ENCODE measurements at places on chromosomes 2 and 18. TPM values are rescaled to one million over a fixed set of nuclear protein-coding genes. Genes with fewer than 3 reads are reported as not detected.

- DNase-seq, result no peak
These were observed 557.2 kb downstream of the ERBB4 start for GRCh38 chr2:211981451-211981850.

The UNC80 gene
- polyA plus RNA-seq, result 0.03 TPM

The IL1R2 gene
- polyA plus RNA-seq, result not detected

The ADD2 gene
- polyA plus RNA-seq, result 34.6 TPM

DNA sequence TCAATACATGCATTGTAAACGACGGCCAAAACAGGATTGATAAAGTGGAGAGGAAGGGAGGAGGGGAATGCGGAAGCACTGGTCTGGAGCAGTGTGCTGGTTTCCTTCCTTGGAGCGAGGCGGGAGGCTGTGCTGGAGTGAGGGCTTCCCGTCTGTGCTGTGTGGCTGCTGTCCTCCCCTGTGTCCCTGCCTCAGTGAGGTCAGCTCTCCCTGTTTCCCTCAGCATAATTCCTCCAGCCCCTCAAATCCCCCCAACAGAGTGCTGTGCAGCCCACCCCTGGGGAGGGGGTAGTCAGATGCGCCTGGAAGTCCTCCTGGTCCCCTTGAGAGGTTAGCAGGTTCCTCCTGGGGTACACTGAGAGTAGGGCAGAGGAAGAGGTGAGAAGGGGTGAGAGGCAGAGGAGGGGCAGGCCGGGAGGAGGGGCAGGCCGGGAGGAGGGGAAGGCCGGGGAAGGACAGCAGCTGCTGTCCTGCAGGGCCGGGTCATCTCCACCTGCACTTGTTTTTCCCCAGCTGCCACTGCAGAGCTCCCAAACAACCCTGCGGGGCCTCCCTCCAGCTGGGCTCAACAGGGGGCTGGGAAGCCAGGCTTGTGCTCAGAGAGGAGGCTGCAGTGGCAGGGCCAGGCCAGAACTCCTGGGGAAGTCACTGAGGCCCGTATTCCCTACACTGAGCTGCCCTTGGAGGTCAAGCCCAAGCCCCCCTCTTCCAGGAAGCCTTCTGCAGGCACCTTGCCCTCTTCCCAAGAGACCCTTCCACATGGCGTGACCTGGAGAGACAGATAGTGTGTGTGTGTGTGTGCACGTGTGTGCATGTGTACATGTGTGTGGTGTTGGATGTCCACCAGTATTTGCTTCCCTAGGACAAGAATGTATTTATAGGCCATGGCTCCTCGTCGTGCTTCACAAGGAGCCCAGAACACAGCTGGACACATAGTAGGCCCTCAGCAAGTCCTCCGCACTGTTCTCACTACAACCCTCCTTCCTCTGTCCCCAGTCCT lies 13.2 kb upstream of the ATP6V1B1 start:
- peak; percentile 34 for DNase-seq

The NETO1 gene
- 13.0 TPM for polyA plus RNA-seq

DNA sequence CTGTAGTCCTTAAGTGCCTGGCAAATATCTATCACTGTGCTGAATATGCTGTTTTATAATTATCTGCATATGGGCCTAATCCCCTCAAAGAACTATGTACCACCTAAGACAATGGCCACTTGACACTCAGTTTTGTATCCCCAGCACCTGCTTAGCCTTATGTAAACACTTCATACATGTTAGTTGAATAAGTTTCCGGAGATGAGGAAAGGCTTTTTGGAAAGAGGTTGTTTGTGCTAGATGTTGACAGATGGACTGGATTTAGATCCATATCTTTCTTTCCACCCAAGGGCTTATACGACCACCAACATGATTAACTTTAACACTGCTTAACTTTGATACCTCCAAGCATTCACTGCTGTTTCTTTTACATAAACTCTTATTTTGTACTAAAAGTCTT lies 63.3 kb downstream of the FAM228A start:
- no peak for DNase-seq

All from GM23338 (cell line).